Activated CD8-positive, alpha-beta memory T cell treated with anti-CD3 and anti-CD28 coated beads, Interleukin-2, amount 50 U/mL, for 4 hours (primary cell): ENCODE measurements at places on chromosomes 12 and 14.

- no peak for DNase-seq
These were observed 118.0 kb downstream of the NUAK1 start for GRCh38 chr12:106020736-106021135.

DNA sequence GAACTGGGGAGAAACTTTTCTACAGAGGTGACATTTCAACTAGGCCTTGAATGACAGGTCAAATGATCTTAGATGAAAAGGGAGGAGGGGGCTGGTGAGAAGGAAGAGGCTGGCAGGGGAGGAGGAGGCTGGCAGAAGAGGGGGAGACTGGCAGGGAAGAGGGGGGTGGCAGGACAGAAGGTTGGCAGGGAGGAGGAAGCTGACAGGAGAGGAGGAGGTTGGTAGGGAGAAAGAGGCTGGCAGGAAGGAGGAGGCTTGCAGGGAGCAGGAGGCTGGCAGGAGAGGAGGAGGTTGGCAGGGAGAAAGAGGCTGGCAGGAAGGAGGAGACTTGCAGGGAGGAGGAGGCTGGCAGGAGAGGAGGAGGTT lies 63.4 kb upstream of the PPP4R3A start:
- no peak for DNase-seq

- DNase-seq: no peak
These were observed 132.8 kb upstream of the CCND2 start for GRCh38 chr12:4140581-4141301.

DNA sequence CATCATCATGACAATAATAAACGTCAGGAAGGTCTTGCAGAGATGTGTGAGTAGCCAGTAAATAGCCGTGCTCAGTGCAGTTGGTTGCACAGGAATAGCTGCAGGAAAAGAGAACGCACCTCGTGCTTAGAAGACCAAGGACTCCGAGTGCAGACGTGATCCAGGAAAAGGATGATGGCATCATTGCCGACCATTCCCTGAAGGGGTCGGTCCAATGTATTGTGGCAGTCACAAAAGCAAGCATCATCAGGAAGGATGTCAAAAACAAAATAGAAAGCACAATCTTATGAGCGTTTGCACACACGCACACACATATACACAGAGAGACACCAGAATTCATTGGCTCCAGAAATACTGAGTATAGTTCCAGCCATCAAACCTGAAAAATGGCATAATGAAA lies 12.8 kb downstream of the DUSP6 start:
- no peak for DNase-seq

DNA sequence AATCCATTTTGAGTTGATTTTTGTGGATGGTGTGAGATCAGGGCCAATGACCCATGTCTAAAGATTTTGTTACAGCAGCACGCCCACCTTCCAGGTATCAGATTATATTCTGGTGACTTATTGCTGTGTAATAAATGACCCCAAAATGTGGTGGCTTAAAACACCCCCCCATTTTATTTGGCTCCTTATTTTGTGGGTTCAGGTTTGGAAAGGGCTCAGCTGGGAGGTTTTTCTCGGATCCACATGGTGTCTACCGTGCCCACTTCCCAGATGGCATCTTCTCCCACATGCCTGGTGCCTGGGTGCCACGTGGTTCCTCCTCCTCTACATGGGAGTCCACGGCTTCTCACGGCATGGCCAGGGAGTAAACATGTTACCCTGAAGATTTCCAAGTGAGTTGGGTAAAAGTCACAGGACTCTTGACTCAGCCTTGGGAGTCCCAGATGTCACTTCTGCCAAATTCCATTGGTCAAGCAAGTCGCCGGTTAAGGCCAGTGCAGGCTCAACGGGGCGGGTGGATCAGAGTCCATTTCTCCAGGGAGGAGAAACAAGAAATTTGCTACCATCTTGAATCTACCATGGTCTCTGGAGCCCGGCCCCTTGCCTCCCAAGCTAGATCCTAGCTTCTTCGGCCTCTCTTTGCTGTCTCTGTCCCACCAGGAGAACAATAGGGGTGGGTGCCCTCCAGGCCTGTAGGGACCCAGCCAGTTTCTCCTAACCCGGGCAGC lies 214.3 kb downstream of the KIF26A start:
- DNase-seq: peak; percentile 4

DNA sequence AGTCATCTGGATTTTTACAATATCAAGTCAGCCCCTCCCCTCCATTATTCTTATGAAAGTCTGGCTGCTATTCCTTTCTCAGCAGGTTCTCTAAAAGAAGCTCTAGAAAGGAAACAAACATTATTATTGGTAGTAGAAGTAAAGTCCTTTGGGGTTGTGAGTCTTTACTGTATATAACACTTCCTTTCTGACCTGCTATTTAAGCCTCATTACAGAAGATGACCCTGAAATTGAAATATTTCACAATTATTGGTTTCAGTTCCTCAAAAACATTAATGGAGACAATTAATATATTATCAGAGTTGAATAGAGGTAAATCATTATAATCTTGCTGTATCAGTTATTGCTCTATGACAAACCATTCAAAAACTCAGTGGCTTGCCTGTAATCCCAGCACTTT lies 19.3 kb downstream of the PLEKHA5 start:
- no peak for DNase-seq

GRCh38 chr12:9730591-9730990 lies 2.3 kb downstream of the CLECL1 start:
- DNase-seq: no peak

DNA sequence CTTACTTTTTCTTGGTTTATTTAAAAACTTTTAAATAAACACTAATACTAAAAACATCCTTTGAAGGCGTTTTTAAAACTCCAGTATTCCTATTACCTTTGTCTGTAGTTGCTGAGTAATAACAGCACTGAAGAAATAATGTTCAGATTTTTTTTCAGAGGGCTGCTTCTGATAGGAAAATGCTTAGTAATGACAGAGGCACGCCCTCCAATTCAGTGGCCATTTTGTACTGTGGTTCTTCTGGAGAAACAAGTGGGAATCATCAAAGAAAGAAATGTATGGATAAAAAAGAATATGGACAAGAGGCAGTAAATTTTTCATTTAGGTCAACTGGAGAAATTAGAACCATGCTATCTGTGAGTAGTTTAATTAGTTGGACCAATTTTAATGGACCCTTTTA lies 13.6 kb downstream of the VEZT start:
- no peak for DNase-seq

- no peak for DNase-seq
These were observed 15.4 kb downstream of the HSP90AA1 start for GRCh38 chr14:102071283-102071998.

DNA sequence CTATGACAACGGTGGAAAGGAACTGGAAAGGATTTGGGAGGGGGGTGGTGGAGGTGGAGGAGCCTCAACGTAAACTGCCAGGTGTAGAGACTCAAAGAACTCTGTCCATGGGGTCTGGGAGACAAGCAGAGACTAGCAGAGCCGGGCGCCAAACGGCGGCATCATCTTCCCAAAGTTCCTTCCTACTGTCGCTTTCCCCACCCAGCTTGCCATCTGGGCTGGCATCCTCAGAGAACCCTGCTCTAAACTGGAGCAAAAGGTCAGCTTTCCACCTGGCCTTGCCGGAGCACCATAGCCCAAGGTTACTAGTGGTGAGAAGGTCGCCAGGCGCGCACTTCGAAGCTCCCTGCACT lies 4.0 kb upstream of the IRF2BPL start:
- DNase-seq: no peak

DNA sequence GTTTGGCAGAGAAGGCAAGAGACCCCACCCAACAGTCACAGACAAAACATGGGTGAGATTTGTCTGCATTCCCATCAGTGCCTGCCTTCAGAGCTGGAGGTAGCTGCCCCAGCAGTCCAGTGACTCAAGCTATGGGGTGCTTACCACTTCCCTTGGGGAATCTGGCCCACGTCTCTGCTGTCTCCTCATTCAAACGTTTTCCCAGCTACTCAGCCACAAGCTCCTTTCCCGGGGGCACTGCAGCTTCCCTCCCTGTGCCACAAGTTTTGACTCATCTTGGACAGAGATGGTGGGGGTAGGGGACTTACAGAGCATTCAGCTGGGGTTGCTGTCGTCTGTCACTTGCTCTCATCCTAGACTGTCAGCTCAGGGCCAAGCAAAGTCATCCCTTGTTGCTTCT lies 66.6 kb downstream of the FBXL14 start:
- DNase-seq: no peak

DNA sequence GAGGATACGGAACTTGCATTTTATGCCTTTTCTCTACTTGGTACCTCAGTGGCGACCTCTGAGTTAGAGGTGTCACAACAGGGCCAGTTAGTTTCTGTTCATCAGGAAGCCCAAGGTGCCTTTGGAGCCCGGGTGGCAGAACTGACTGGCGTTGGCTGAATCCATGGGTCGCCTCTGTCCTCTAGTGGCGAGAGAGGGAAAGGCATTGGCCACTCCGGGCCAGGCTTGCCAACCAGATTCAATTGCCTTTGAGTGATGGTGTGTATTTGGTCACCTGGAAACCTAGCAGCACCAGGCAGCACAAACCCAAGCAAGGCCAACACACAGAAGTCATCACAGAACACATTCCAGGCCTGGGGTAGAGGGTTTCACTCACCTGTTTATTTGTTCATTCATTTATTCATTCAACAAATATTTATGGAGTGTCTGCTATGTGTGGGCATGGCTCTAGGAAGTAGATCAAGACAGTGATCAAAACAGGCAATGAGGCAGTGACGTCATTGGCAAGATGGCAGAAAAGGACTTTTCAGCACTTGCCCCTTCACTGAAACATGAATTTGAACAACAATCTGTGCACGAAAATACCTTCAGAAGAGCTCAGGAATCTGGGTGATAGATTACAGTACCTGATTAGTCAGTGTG lies 40.5 kb upstream of the KCNA5 start:
- DNase-seq: peak; percentile 18

DNA sequence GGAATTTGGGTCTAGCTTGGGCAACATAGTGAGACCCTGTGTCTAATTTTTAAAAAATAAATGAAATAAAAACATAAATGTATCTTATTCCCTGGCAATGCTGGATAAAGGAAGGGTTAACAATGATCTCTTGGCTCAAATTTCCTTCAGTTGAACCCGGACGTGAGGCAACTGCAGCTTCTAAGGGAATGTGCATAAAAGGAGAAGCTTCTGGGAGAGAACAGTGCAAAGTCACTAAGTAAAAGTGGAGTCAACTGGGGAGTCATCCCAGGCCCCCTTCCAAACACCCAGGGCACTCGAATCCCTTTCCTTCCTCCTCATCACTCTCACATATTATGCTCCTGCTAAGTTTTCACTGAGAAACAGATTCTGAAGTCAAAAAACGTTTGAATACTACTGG lies 147.3 kb downstream of the PPM1H start:
- no peak for DNase-seq

DNA sequence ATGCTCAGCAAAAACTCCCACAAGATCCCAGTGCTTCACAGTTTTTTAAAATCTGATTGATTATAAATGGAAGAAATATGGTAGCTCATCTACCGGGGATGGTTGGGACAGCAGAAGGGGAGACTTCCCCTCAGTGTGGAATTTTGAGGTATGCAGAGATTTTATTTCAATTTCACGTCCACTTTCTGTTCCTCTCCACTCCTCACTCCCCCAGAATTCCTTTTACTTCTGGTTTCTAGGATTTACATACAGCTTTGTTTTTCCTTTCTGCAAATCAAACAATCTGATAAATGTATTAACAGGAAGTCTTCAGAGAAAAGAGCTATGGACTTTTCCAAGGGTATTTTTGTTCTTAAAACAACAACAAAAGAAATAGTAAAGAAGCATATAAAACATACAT lies 181.5 kb upstream of the ARHGAP5 start:
- no peak for DNase-seq

DNA sequence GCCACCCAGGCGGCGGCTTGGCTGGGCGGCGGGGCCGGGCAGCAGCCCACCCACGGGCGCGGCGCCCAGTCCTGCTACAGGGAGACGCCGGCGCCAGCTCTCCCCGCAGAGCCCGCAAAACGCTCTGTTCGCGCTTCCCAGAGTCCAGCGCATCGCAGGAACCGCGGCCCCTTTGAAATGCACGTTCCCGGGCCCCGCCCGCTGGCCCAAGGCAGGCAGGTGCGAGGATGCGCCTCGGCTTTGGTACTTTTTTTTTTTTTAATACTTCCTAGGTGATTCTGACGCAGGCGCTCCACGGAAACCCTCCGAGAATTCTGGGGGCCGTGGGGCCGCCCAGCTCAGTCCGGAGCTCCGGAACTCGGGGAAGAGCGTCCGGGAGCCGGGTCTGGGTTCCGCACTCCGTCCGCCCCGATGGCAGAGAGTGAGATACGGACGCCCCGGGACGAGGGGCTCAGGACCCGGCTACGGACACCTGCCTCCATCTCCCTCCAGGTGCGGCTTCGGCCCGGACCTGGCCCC lies 483 bp downstream of the POC1B start:
- DNase-seq: peak; percentile 49

DNA sequence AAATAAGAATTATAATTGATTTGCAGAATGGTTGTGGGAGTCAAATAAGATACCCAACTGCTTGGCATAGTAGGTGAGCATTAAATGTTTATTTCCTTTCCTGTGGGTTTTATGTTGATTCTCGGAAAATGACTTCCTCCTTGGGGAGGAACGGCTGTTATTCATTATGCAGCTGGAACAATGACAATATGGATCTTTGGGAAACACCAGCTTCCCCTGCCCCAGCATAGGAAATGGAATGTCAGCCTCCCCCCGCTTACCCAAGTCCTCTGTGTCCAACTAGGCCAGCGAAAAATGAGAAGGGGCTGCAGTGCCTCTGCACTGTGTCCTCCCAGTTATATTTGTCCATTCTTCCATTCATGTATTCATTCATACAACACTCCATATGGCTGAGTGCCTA lies 11.7 kb upstream of the CCDC177 start:
- no peak for DNase-seq
